ENCODE measurements at places on chromosomes 4 and X. TPM values are rescaled to one million over a fixed set of nuclear protein-coding genes. Genes with fewer than 3 reads are reported as not detected.

The S100G gene
- not detected for total RNA-seq

The KLHL2 gene
- total RNA-seq = 28.5 TPM

The ZFX gene
- total RNA-seq = 33.0 TPM

The CABS1 gene
- total RNA-seq = not detected

The STBD1 gene
- total RNA-seq = 2.6 TPM

The SPACA5 gene
- total RNA-seq = not detected

The GAB3 gene
- 6.0 TPM for total RNA-seq

The ATRX gene
- total RNA-seq = 92.8 TPM

The CENPVL3 gene
- total RNA-seq = not detected

The NKAP gene
- total RNA-seq = 3.7 TPM

The MAGEA11 gene
- not detected for total RNA-seq

The FAM47A gene
- total RNA-seq = not detected

The ASMT gene
- total RNA-seq = not detected

The CFI gene
- 25.1 TPM for total RNA-seq

The CHST7 gene
- total RNA-seq = 33.4 TPM

The MSN gene
- total RNA-seq = 509 TPM

The LRAT gene
- not detected for total RNA-seq

The USP17L27 gene
- not detected for total RNA-seq

The MXRA5 gene
- total RNA-seq = not detected

The WNK3 gene
- 2.3 TPM for total RNA-seq

The HTRA3 gene
- total RNA-seq = 6.5 TPM
